ENCODE measurements at places on chromosomes 6 and 20. TPM values are rescaled to one million over a fixed set of nuclear protein-coding genes. Genes with fewer than 3 reads are reported as not detected.

GRCh38 chr20:57998981-57999464 lies 229.4 kb downstream of the ANKRD60 start:
- no peak for DNase-seq

The C6orf120 gene
- total RNA-seq: 29.0 TPM

DNA sequence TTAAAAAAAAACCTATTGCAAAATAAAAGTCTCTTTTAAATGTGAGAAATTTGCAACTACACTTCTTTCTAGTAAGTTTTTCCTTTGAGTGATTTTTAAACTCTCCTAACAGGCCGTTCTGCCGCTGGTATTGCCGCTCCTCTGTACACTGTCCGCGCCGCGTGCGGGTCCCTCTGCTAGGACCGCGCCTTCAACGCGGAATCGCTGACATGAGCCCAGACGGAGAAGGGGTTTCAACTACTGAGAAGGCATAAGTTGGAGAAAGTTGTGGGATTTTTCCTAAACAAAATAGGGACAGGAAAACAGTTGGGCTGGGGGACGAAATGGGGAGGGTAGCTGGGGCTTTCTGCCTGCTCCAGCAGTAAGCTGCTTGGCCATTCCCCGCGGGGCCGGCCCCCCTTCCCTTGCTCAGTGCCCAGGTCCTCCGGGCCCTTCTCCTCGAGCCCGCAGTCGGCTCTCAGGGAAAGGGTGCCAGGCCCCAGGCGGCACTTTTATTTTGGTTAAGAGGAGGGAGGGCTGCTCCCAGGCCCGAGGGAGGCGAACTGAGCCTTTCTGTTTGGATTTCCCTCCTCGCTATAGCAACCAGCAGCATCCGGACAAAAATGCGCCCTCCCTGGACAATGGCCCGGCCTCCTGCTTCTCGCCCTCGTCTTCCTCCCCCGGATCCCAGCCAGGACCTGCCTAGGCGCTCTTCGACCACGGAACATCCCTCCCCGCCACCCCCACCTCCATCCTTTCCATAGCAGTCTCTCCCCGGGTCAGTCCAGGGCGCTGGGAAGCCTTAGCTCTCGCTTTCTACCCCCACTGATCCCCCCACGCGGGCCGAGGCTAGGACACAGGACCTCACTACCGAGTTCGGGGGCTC lies 6.8 kb upstream of the POU3F2 start:
- no peak for DNase-seq

- DNase-seq: no peak
These were observed 689.3 kb upstream of the FLRT3 start for GRCh38 chr20:15026759-15027158.

The PCED1A gene
- total RNA-seq: 9.0 TPM

GRCh38 chr6:122751326-122751725 lies 28.2 kb upstream of the FABP7 start:
- no peak for DNase-seq

GRCh38 chr20:2879146-2879545 lies 5.9 kb downstream of the PTPRA start:
- no peak for DNase-seq

- DNase-seq: no peak
These were observed 705.2 kb upstream of the NRSN1 start for GRCh38 chr6:23420659-23421350.

The SLC24A3 gene
- 6.4 TPM for total RNA-seq

The HSP90AB1 gene
- 696 TPM for total RNA-seq

The RBM24 gene
- 0.18 TPM for total RNA-seq

The FBXO9 gene
- 28.8 TPM for total RNA-seq

DNA sequence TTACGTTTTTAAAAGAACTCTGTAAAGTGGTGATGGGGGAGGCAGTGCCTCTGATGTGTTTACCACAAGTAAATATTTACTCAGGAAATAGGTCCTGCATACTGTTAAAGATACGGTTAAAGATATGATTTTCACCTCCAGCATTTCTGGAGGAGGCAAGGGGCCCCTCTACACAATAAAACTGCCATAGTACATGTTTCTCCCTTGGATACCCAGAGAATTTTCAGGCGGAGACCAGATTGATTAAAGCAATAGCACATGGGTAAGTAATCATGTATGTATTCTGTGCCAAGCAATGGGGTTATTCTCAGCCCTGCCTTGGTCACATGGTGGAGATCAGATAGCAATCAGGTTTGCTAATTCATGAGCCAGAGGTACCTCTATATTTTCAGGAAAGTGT lies 9.6 kb downstream of the RIPOR2 start:
- no peak for DNase-seq

DNA sequence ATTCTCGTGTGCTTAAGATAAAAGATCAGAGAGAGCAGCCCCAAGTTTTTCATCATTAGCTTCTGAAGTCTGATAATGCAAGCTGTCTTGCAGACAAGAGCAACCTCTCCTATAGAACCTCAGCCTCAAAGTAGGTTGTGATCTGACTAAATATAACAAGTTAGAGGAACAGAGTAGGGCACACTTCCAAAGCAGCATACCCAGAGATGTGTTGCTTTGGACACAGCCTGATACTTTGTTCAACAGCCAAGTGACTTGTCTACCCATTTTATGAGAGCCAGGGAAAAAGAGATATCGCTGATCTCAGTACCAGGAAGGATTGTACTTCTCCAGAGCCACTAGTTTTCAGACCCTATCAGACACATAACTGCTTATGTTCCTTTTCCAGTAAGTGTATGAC lies 44.2 kb upstream of the OPRM1 start:
- no peak for DNase-seq

DNA sequence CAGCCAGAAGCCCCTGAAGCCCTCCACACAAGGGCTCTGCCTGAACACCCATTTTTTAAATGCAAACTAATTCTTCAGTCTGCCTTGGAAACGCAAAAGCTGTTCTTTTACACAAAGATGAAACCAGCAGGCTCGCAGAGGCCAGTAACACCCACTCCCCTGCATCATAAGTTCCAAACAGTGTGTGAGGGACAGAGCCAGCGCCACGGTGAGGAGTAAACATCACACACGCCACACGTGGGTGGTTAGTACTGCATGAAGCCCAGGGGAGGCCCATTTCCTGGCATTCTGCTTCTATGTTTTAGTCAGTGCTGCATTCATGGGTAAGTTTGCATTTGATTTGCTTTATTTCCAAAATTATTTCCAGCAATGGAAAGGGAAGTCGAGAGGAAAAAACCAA lies 217.7 kb upstream of the RIN2 start:
- DNase-seq: no peak

DNA sequence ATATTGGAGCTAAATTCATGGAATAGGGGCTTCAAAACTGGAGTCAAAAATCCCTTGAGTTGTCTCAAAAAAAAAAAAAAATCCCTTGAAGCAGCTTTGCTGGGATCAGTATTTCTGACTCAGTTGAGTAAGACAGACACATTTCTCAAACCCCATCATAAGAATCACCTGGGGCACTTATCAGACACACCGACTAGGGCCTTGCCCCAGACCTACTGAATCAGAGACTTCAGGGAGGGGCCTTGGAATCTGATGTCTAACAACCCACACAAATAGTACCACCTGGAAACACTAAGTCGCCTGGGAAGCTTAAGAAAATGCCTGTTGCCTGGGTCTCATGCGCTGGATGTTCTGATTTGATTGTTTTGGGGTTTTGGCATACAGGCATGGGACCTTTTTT lies 44.9 kb upstream of the RNF144B start:
- no peak for DNase-seq

- no peak for DNase-seq
These were observed 546 bp upstream of the KLHL32 start for GRCh38 chr6:96923871-96924493.
